ENCODE measurements at places on chromosomes 16 and 17. TPM values are rescaled to one million over a fixed set of nuclear protein-coding genes. Genes with fewer than 3 reads are reported as not detected.

Gene PRM2
- total RNA-seq, result not detected

Gene DCAKD
- 47.6 TPM for total RNA-seq

Gene CPNE2
- total RNA-seq, result 40.6 TPM

Gene EVPLL
- total RNA-seq, result not detected

Gene KIF18B
- total RNA-seq, result 0.16 TPM

Gene NECAB2
- 1.9 TPM for total RNA-seq
